ENCODE measurements at places on chromosomes 2 and 18.

DNA sequence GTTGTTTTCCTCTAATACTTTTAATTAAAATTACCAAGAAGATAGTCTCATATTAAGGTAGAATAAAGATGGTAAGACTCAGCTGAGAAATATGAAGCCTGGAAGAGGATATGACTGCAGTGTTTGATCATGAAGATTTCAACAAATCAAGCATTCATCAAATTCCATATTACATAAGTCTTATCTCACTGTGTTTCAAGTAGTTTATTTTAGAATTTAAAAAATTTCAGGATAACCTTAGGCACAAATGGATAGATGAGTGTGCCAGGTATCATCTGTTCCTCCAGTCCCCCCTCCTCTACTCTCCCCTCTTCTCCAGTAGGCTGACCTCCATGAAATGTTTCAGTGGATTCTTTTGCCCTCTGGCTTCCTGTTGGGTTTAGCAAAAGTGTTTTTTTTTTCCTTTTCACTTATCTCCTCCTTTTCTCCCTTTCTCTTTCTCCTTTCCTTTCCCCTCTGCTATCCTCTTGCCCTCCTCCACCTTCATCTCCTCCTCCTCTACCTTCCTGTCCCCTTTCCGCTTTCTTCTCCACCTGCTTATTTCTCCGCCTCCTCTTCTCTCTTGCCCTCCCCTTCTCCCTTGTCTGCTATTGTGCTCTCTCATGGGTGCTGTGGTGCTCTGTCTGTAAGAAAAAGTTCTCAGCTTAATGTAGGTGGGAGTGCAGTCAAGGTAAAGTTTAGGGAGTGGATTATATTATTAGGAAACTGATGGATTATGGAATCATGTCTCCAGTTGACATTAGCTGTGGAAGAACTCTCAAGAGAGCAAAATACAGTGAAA lies 72.8 kb downstream of the ABI2 start:
- DNase-seq, result no peak

GRCh38 chr18:78876868-78877267 lies 102.8 kb upstream of the SALL3 start:
- DNase-seq, result peak; percentile 12

DNA sequence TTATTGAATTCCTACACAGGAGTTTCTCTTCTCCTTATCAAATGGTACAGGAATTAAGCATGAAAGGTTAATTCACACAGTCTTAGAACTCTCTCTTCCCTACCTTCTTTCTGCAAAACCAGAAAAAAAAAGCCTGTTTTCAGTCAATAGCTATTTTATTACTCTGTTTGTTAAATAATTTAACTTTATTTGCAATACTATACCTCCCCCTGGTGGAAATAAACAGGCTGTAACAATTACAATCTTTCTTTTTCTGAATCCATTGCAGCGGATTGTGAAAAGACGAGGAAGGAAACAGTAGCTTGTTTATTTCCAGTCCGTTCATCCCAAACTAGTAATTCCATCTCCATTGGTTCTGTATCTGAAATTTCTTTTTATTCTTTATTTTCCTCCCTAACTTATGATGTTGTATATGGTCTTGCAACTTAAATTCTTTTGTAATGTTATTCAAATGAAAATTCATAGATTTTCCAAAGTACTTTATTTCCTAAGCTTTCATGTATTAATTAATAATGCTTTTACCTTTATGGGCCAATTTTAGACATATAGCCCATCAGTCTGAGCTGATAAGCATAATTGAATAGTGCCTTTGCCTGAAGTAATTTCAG lies 165.2 kb downstream of the SH3BP4 start:
- peak; percentile 45 for DNase-seq

- DNase-seq, result no peak
Observed at GRCh38 chr2:178949584-178949983, 100.4 kb downstream of the CCDC141 start.

DNA sequence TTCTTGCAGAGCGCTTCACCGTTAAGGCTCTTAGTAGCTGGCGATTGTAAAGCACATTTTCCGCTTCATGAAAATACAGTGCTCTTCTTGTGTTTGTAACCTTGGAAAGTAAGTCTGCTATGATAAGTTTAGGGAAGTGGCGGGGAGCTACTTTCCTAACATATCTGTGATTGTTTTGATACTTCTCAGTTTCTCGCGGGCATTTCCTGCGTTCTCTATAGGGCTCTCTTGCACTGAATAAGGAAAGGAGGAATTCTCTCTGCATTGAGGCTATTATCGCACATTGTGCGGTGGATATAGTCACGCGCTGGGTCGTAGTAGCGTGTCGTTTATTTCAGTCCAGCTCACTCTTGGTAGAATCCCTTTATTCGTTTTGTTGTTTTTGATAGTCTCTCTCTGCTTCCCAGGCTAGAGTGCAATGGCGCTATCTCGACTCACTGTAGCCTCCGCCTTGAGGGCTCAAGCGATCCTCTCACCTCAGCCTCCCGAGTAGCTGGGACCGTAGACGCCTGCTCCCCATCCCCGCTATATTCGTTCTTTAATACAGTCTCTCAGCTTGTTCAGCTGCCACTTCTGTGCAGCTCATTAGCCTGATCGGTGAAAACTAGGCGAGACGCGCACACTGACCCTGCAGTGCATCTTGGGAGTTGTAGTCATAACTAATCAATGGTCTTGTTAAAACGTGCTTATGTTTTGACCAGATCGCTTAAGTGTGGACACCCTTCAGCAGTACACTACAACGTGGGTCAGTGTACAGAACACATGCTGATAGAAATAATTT lies 1.0 kb upstream of the PPP4R3B start:
- DNase-seq, result peak; percentile 61

- DNase-seq, result peak; percentile 74
Observed at GRCh38 chr2:64524604-64525316, 632 bp downstream of the AFTPH start.

DNA sequence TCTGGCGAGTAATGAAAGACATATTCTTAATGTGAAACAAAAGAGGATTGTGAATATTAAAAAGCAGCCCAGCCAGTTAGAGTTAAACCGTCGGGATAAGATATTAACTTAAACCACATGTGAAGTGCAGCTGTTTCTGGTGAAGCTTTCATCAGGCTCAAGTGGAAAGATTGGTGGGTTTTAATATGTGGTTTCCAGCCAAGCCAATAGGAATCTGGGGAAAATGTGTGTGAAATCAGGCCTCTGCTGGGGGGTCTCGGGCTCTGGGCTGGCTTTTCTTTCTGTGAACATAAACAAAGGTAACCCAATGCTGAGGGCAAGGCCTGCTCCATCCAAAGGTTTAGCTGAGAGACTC lies 279.6 kb downstream of the SLC4A3 start:
- DNase-seq, result no peak

DNA sequence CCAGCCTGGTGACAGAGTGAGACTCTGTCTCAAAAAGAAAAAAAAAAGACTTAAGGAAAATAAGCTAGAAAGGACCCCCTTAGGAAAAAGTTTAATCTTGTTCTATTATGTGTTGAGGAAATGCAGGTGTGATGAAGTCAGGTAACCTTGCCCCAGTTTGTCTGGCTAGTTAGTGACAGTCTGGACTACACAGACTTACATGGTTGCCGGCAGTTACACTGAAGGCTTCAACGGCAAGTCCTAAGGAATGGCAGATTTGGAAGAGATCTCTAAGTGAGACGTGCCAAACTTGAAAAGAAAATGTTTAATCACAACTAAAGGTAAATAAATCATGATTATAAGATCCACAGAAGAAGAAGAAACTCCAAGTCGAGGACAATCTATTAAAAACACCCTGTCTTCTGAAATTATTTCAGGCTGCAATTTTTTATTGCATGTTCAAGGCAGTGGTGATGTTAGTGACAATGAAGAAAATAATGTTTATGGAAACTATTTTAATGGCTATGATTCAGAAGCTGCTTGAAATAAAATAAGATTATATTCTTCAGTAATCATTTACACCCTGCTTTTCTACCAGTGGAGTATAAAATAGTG lies 84.2 kb downstream of the TTC27 start:
- DNase-seq, result no peak

DNA sequence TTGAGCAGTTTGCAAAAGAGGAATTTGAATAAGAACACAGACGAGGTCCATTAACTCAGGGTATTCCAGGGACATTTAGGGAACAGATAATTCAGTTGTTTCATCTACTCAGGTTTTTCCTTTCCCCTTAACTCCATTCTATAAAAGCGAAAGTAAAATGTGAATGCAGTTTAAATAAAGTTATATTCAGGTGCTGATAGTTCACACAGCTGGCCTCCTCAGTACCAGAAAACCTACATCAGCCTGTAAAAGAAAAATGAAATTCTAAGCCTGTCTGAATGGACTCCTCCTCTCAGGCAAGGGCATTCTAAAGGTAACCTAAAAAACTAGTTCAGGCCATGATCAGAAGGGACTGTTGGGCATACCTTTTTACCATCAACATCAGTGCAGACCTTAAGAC lies 873.8 kb downstream of the SUCLG1 start:
- no peak for DNase-seq

DNA sequence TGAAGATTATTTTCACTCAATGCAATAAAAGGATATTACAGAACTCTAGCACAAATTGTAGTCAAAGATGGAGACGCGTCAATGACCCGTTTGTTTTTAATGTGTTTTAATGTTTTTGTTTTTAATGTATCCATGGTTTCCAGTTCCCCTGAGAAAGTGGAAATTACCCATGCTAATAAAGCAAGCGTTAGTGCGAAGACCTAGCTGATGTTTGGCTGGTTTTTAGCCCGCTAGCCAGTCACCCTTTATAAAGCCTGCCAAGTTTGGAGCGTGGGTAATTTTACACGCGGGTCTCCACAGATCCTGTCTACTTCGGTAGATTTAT lies 430 bp upstream of the CHMP1B start:
- DNase-seq, result peak; percentile 61

- peak; percentile 9 for DNase-seq
Observed at GRCh38 chr2:48009256-48009655, 103.0 kb upstream of the FBXO11 start.

GRCh38 chr2:222915092-222915957 lies 54.5 kb downstream of the ACSL3 start:
- DNase-seq, result no peak

- DNase-seq, result no peak
Observed at GRCh38 chr2:167769020-167769419, 478.4 kb downstream of the STK39 start.

- DNase-seq, result no peak
Observed at GRCh38 chr2:236403811-236404210, 139.6 kb upstream of the ASB18 start.

DNA sequence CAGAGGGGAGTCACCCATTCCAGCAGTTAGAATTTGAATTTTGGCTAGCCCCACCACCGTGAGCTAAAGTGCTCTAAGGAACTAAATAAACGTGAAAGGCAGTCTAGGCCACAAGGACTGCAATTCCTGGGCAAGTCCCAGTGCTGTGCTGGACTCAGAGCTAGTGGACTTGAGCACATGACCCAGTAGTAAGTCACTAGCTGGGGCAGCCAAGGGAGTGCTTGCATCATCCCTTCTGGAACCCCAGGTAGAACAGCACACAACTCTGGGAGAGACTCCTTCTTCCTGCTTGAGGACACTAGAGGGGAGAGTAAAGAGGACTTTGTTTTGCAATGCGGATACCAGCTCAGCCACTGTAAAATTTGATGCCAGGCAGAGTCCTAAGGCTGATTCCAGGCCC lies 672.2 kb downstream of the CPS1 start:
- no peak for DNase-seq

GRCh38 chr2:47601568-47601967 lies 181.4 kb upstream of the MSH6 start:
- DNase-seq, result no peak

Measured in mesendoderm (in vitro differentiated cells).